T-cell (primary cell): ENCODE measurements at places on chromosomes 1 and 21.
A peak's percentile ranks its signal among the peaks of the same experiment; 100 is the strongest.

- DNase-seq = no peak
Measured at GRCh38 chr1:81693316-81693715, 107.4 kb upstream of the ADGRL2 start.

- no peak for DNase-seq
Measured at GRCh38 chr1:248775441-248775840, 19.9 kb upstream of the LYPD8 start.

GRCh38 chr1:116713474-116713873 is 40.8 kb upstream of the CD2 start:
- no peak for DNase-seq

- DNase-seq = no peak
Measured at GRCh38 chr1:98090351-98090750, 169.5 kb upstream of the DPYD start.

DNA sequence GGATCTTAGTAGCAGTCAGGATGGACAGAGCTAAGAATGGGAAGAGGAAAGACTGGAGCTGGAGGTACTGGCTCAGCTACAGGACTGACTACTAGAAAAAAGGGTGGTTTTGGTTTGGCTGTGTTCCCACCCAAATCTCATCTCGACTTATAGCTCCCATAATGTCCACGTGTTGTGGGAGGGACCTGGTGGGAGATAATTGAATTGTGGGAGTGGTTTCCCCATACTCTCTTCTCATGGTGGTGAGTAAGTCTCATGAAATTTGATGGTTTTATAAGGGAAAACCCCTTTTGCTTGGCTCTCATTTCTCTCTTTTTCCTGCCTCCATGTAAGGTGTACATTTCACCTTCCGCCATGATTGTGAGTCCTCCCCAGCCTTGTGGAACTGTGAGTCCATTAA is 466.5 kb upstream of the DEPDC1 start:
- DNase-seq = no peak

- DNase-seq = no peak
Measured at GRCh38 chr1:68180441-68181164, 51.7 kb downstream of the WLS start.

- DNase-seq = peak; percentile 53
Measured at GRCh38 chr1:119870917-119871596, 25.3 kb downstream of the ADAM30 start.

- DNase-seq = no peak
Measured at GRCh38 chr1:21871943-21872342, 59.9 kb downstream of the LDLRAD2 start.

DNA sequence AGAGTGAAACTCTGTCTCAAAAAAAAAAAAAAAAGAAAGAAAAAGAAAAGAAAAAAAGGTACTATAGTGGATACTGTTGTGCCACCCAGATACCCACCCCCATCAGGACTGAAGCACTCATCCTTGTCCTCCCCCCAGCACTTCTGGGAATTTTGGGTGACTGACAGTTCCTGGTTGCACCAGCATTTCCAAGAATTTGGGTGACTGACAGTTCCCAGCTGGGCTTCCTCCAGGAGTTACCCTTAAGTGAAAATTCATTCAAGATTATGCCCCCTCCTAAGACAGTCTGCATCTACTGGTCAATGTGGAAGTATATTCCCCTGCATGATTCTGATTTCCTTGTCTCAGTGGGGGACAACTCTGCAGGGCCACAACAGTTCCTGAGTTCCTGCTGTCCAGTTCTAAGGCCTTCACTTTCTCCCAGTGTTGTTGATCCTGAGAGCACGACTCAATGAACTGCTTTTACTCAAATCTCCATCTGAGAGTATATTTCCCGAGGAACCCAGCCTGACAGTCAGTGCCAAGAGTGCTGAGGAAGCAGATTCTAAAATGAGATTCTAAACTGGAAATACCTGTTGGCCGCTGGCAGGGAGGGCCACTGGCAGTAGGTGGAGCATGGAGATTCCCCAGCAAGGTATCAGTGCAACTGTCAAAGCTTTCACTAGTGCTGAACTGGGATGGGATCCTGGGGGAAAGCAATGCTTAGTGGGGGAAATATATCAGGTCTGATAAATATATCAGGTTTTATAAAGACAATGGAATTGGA is 18.5 kb downstream of the RIIAD1 start:
- no peak for DNase-seq

DNA sequence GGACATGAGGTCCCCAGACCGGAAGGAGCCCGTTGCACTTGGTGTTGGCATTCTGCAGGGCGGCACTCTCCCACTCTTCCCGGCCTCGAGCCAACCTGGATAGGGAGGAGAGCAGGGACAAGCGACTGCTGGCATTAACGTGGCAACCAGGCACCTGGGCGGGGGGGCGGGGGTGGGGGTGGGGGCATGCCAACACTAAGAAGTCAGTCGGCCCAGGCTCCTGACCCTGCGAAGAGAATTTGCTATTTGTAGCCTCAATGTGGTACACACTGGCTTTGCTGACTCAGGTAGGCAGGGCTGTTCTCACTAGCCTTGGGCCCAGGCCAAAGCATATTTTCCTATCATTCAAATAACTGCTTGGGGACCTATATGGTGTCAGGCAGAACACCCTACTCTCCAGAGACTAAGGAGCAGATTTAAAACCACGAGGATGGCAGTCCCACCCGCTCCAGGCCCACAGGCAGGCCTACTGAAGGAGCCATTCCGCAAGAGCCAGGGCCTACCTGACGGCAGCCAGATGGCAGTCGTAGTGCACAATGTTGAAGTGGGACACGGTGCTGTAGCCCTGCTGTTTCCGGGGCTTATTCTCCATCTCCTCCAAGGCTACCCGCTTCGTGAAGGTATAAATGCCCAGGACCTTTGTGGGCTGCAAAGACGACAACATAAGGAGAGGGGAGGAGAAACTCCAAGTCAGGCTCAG is 123.7 kb downstream of the UBR4 start:
- DNase-seq = no peak

GRCh38 chr1:189084811-189085210 is 1392.9 kb downstream of the BRINP3 start:
- DNase-seq = no peak

GRCh38 chr21:20545454-20545853 is 452.8 kb upstream of the NCAM2 start:
- no peak for DNase-seq

- DNase-seq = no peak
Measured at GRCh38 chr1:73832276-73833181, 365.4 kb downstream of the LRRIQ3 start.
